ELF-1 (cell line): ENCODE measurements at places on chromosomes 6 and 20.

- DNase-seq, result peak; percentile 71
Observed at GRCh38 chr6:170096191-170096802, 194.6 kb downstream of the DLL1 start.

DNA sequence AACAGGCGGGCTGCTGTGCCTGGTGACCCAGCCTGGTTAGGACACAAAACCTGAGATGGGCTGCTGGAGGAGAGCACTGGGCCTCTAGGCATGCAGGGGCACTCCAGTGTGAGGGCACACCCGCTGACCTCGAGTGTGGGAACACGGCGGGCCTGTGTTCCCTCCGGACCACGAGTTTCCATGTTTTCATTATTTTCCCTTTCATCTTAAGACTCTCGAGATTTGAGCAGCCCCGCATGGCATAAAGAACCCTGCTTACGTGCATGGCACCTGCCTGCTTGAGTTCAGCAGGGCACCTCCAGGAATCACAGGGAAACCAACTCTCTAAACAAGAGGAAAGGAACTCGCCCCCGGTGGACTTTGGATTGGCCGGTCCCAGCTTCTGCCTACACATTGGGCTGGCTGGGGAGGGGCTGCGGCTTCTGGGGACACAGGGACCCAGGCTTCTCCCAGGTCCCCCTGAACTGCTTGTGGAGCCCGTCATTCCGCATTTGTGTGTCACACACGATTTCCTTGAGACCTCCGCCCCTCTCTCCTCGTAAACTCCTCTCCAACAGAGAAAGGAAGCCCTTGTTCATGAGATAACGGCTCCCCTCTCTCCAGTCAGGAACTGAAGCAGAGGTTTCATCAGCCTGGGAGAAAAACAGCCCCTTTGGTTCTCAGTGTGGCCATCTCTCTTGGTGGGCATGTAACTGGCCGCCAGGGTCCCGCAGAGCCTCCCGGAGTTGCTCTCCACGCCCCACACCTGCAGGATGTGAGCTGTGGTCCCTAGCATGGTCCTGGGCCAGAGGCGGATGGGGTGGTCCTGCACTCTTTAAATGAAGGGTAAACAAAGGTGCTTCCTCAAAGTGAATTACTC lies 181.8 kb downstream of the TTLL2 start:
- DNase-seq, result no peak

DNA sequence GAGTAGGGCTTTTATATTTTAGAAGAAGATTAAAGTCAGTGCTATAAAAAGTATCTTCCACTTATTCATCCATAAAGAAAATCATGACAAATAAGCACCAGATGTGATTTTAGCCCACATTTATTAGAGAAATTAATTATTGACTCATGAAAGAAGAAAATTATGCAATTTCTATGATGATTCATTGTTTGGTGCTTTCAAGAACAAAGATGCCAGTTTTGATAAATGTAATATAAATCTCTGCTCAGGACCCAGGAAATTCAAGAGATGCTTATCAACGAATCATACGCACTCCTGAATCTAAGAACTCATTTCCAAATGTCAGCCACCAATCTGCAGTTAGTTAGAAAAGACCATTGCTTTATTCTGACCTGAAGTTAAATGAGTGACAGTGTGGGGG lies 211.4 kb downstream of the ARHGAP18 start:
- DNase-seq, result no peak

DNA sequence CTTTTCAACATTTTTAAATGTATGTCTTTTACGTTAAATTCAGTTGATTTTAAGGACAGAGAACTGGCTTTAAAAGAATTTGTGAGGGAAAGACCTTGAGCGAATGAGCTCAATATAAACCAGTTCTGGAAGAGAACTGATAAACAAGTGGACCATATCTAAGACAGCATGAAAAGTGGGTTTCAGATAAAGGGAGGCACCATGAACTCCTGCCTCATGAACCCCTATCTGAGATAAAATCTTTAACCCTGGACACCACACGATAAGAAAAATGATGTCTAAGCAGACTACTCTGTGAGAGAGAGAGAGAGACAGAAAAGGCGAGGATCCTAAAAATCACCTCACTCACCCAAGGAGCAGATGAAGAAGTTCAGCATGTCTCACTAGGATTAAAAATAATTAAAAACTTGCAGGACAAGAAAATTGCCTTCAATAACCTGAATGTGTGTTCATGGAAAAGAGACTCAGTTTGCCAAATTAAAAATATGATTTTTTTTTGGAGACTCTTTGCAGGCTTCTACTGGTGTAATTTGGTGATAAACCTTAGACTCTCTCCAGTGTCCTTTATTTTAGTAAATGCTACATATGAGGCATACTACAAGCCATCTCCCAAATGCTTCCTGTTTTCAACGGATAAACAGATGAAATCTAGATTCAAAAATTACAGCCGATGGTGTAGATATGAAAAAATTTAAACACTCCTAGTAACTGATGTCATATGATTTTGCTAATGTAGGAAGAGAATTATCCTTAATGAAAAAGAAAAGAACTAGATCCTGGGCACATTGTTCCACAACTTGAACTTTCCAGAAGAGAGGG lies 299.5 kb downstream of the ADGB start:
- no peak for DNase-seq

DNA sequence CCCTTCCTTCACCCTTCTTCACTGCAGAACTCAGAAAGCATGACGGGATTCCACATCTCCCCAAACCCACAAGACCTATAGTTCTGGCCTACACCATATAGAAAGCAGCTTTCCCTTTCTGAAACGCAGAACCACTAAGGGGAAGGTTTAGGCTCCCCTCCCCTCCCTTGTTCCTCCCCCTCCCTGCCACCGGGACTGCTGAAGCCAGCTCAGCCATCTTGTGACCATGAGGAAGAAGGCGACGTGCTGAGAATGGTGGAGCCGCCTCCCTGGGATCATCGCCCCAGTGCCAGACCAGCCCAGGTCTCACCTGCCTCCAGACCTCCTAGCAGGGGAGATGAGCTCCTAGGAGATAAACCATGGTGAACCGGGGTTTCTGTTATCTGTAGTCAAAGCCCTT lies 19.6 kb downstream of the SERPINB6 start:
- DNase-seq, result no peak

GRCh38 chr20:23970049-23970448 lies 18.5 kb downstream of the GGTLC1 start:
- DNase-seq, result no peak
